ENCODE measurements at places on chromosomes 7 and 10. TPM values are rescaled to one million over a fixed set of nuclear protein-coding genes. Genes with fewer than 3 reads are reported as not detected.

SRGN gene
- not detected for polyA plus RNA-seq

CPA5 gene
- 0.30 TPM for polyA plus RNA-seq

EGFR gene
- 7.9 TPM for polyA plus RNA-seq

NUTM2A gene
- 0.20 TPM for polyA plus RNA-seq

SFTPD gene
- not detected for polyA plus RNA-seq

SPDYE8 gene
- polyA plus RNA-seq: not detected

TRIM50 gene
- polyA plus RNA-seq: 4.2 TPM

IQUB gene
- polyA plus RNA-seq: not detected

ERVW-1 gene
- polyA plus RNA-seq: not detected

LRRC4 gene
- polyA plus RNA-seq: not detected

SLIT1 gene
- 0.09 TPM for polyA plus RNA-seq

TFEC gene
- not detected for polyA plus RNA-seq

PPP1R17 gene
- not detected for polyA plus RNA-seq

GNAI1 gene
- 3.5 TPM for polyA plus RNA-seq

LIPF gene
- polyA plus RNA-seq: not detected

GFRA1 gene
- not detected for polyA plus RNA-seq

NOD1 gene
- 1.7 TPM for polyA plus RNA-seq

ACSM6 gene
- polyA plus RNA-seq: not detected

GIMAP7 gene
- not detected for polyA plus RNA-seq

TMEM213 gene
- polyA plus RNA-seq: not detected

ASIC3 gene
- 0.50 TPM for polyA plus RNA-seq

Measured in HepG2 (cell line).